ENCODE measurements at places on chromosomes 6 and 20.

GRCh38 chr6:124977067-124977908 is 15.1 kb downstream of the RNF217 start:
- H3K27ac ChIP-seq, result no peak overlapping the region
- H3K4me1 ChIP-seq, result peaks cover 20% of the 10 kb centered on the region
- no peaks in the 10 kb centered on the region for H3K27me3 ChIP-seq
- H3K36me3 ChIP-seq, result peaks cover 51% of the 10 kb centered on the region
- no peak for DNase-seq

- H3K27me3 ChIP-seq, result no peaks in the 10 kb centered on the region
- no peak overlapping the region for H3K27ac ChIP-seq
- no peak overlapping the region for H3K4me3 ChIP-seq
- no peaks in the 10 kb centered on the region for H3K4me1 ChIP-seq
- peaks cover 7% of the 10 kb centered on the region for H3K36me3 ChIP-seq
Measured at GRCh38 chr6:4574007-4574406, 202.2 kb upstream of the CDYL start.

DNA sequence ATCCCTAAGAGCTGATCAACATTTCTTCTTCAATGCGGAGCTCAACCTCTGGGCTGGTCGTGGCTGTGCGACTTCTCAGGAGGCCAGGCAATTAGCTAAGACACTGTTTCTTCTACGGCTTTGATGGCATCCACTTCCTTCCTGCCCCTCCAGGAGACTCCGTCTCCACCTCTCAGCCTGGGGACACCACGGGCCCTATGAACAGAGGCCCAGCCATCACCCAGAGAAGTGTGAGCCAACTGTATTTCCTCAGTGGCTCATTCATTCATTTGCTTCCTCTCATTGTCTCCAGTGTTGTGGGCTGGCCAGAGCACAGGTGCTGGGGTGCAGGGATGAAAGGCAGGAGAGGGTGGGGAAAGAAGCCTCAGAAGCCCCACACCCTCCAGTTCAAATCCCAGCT is 51.8 kb upstream of the APCDD1L start:
- DNase-seq, result no peak
- peaks cover 46% of the 10 kb centered on the region for H3K4me1 ChIP-seq
- no peak overlapping the region for H3K27ac ChIP-seq

DNA sequence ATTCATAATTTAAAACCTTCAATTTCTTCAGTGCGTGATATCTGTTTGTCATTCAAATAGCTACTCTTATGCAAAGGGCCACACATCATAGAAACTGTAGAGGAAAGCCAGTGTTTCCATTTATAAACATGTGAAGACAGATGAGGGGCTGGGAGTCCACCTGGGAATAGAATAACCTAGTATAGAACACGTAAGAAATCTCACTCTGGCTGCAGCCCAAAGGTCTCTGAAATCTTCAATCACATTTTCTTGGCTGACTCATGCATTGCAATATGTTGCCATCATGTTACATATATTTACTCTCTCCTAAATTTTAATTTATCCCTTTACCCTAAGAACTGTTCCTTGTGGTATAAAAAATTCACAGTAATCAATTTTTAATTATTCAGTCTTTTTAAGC is 123.2 kb downstream of the ELOVL4 start:
- no peak for DNase-seq
- peaks cover 1% of the 10 kb centered on the region for H3K4me1 ChIP-seq
- H3K27me3 ChIP-seq, result no peaks in the 10 kb centered on the region
- H3K36me3 ChIP-seq, result peaks cover 3% of the 10 kb centered on the region
- no peak overlapping the region for H3K4me3 ChIP-seq

- H3K27me3 ChIP-seq, result no peaks in the 10 kb centered on the region
- peak overlapping the region; percentile 85 for H3K27ac ChIP-seq
- peaks cover 7% of the 10 kb centered on the region for H3K36me3 ChIP-seq
Measured at GRCh38 chr20:37315021-37315451, 25.6 kb downstream of the MANBAL start.

- H3K27me3 ChIP-seq, result no peaks in the 10 kb centered on the region
- peaks cover 8% of the 10 kb centered on the region for H3K4me1 ChIP-seq
- no peak overlapping the region for H3K4me3 ChIP-seq
- DNase-seq, result no peak
- H3K27ac ChIP-seq, result no peak overlapping the region
Measured at GRCh38 chr20:63963784-63964301, 5.9 kb downstream of the ZNF512B start.

GRCh38 chr6:11732036-11732631 is 46.5 kb downstream of the ADTRP start:
- peaks cover 2% of the 10 kb centered on the region for H3K27me3 ChIP-seq
- no peaks in the 10 kb centered on the region for H3K36me3 ChIP-seq
- H3K4me1 ChIP-seq, result peaks cover 6% of the 10 kb centered on the region
- no peak for DNase-seq
- no peak overlapping the region for H3K27ac ChIP-seq
- no peak overlapping the region for H3K4me3 ChIP-seq

DNA sequence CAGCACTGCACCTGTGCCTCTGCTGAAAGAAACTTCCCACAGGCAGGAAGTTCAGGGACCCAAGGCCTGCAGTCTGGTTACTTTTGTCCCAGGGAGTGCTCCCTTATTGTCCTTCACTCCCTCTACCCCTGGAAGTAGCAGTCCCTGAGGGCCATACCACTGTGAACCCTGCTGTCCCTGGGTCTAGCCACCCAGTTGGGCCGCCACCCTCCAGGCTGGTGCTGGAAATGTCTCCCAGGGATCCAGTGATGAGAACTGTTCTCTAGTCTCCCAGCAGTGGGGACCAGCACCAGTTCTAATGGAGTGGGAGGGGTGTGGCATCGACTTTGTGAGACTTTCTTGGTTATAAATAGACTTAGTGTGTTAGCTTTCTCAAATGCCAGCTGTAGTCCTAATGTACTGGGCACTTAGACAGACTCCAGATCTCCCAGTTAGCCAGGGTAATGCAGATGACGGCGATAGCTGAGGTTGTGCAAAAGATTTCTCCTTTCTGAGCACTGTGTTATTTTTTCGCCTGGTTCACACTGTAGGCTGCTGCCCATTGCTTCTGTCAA is 462.5 kb downstream of the CDH26 start:
- no peaks in the 10 kb centered on the region for H3K4me1 ChIP-seq
- H3K27me3 ChIP-seq, result peaks cover 10% of the 10 kb centered on the region
- no peaks in the 10 kb centered on the region for H3K36me3 ChIP-seq
- no peak for DNase-seq
- H3K4me3 ChIP-seq, result no peak overlapping the region

- no peaks in the 10 kb centered on the region for H3K36me3 ChIP-seq
- H3K27ac ChIP-seq, result no peak overlapping the region
- H3K27me3 ChIP-seq, result peaks cover 46% of the 10 kb centered on the region
- H3K4me3 ChIP-seq, result no peak overlapping the region
Measured at GRCh38 chr20:10263385-10264165, 44.9 kb downstream of the SNAP25 start.

GRCh38 chr6:160388922-160389321 is 40.7 kb downstream of the SLC22A3 start:
- H3K4me3 ChIP-seq, result no peak overlapping the region
- H3K36me3 ChIP-seq, result peaks cover 2% of the 10 kb centered on the region
- no peaks in the 10 kb centered on the region for H3K4me1 ChIP-seq
- no peak overlapping the region for H3K27ac ChIP-seq
- peaks cover 2% of the 10 kb centered on the region for H3K27me3 ChIP-seq
- no peak for DNase-seq

- no peaks in the 10 kb centered on the region for H3K27me3 ChIP-seq
- H3K4me3 ChIP-seq, result no peak overlapping the region
- no peaks in the 10 kb centered on the region for H3K36me3 ChIP-seq
Measured at GRCh38 chr20:13340088-13340487, 119.0 kb downstream of the ISM1 start.

DNA sequence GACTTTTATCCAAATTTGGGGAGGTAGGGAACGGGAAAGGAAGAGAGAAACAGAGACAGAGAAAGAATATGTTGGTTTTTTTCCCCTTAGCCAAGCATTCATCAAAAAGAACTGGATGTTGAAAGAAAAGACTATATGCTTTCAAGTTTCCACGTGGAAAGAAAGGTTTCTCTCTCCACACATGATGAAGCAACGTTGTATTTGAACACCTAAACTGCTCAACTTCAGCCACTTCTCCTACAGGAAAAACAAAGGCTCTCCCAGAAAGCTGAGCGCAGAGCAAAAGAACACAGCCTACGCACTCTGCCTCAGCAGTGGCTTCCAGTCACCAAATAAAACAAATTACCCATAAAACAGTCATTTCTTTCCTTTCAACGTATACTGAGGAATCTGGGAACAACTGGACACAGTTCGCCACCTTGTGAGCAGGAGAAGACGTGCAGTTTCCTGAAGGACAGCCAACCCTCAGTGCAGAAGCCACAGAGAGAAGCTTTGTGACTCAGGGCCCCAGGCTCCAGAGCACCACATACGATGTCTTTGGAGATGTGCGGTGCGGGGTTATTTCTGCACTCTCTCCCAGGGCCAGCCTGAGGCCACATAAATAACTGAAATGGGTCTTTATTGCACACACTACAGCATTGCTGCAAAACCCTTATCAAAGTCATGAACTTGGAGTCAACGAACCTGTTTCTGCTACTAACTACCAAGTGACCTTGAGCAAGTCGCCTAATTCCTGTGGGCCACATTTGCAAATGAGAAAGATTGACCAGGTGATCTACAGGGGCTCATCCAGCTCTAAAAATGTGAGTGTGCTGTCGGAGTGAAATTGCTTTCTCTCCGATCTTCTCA is 10.1 kb downstream of the IL17F start:
- peak overlapping the region; percentile 14 for H3K27ac ChIP-seq
- H3K27me3 ChIP-seq, result peaks cover 25% of the 10 kb centered on the region
- no peak for DNase-seq
- H3K4me3 ChIP-seq, result no peak overlapping the region

- no peak overlapping the region for H3K4me3 ChIP-seq
- peak overlapping the region; percentile 36 for H3K27ac ChIP-seq
- no peaks in the 10 kb centered on the region for H3K27me3 ChIP-seq
- peaks cover 20% of the 10 kb centered on the region for H3K4me1 ChIP-seq
- H3K36me3 ChIP-seq, result peaks cover 10% of the 10 kb centered on the region
Measured at GRCh38 chr6:142187209-142187608, 40.1 kb downstream of the VTA1 start.

DNA sequence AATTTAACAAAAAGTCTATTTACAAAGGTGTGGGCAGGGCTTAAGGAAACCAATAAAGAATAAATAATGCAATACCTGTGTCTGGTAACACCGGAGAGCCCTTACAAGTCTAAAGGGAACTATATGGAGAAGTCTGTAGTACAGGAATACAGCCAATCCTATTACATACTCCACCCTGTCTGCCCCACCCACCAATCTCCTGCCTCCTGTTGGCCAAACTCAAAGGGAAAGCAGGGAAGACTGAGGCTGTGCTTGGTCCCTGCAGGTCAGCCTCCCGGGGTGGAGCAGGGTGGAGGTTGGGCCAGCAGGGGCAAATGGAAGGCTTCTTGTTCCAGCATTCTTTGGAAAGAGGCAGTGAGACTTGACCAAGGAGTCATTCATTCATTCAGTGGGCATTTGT is 31.5 kb downstream of the METTL24 start:
- peaks cover 97% of the 10 kb centered on the region for H3K4me1 ChIP-seq
- H3K36me3 ChIP-seq, result no peaks in the 10 kb centered on the region
- no peak for DNase-seq
- H3K27ac ChIP-seq, result peak overlapping the region; percentile 98

DNA sequence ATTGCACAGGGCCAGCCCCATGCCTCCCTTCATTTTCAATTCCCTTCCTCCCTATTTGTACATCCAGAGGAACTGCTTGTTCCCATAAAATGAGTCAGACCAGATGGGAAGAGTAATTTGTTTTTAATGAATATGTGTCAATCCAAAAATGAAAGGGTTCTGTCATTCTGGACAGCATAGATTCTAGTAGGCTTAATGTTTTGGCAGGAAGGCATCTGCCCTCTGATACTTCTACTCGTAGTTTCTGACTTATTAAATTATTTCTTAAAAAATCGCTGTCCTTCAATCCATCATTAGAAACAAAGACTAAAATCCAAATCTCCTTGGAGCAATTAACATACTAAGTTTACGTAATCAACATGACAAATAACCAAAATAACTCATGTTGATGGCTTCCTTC is 665.5 kb downstream of the TENT5A start:
- no peak overlapping the region for H3K4me3 ChIP-seq
- no peak for DNase-seq
- no peaks in the 10 kb centered on the region for H3K36me3 ChIP-seq
- peaks cover 6% of the 10 kb centered on the region for H3K4me1 ChIP-seq
- H3K27me3 ChIP-seq, result no peaks in the 10 kb centered on the region
